Activated T-helper 17 cell treated with anti-CD3 and anti-CD28 coated beads, Interleukin-2, amount 50 U/mL, for 72 hours (primary cell): ENCODE measurements at places on chromosomes 5 and 9.

GRCh38 chr5:10868956-10869355 is 107.9 kb upstream of the DAP start:
- ATAC-seq: no peak

- ATAC-seq: peak; percentile 55
Measured at GRCh38 chr5:76546497-76547102, 76.6 kb downstream of the F2RL2 start.

GRCh38 chr5:9381464-9381863 is 164.4 kb downstream of the SEMA5A start:
- ATAC-seq: no peak

DNA sequence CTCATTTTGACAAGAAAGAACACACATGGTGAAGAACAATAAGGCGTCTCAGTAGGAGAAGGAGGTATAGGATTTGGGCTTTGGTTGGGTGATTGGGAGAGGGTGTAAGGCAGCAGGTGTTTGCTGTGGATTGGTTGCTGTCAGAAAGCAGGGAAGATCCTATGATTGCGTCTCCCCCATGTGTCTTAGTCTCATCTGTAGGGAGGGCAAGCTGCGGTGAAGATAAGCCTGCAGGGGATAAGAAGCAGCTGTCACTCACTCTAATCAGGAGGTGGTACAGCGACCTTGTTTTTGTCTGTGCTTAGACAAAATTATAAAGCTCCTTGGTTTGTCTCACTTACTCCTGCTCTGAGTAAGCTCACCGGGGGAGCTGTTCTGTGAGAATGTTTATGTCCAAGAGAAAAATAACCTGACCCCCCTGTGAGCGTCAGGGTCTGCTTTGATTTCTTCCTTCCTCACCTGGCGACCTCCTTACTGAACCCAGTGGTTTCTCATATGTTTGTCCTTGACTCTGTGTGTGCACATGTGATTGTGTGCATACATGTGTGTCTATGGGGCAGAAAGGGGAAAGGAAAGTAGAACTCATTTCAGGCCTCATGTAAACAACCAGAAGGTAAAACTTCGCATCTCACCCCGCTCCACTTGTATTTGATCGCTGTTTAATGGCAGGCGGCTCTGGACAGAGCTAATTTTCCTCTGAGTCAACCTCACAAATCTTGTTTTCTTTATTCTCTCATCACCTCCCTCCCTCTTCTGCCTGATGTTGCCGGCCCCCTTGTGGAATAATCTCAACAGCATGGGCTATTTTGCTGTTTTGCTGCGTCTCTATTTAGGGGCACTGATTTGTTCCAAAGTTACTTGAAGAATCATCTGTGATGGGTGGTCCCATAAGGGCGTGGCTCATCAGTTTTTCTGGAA is 105.6 kb downstream of the TENT4A start:
- ATAC-seq: no peak

DNA sequence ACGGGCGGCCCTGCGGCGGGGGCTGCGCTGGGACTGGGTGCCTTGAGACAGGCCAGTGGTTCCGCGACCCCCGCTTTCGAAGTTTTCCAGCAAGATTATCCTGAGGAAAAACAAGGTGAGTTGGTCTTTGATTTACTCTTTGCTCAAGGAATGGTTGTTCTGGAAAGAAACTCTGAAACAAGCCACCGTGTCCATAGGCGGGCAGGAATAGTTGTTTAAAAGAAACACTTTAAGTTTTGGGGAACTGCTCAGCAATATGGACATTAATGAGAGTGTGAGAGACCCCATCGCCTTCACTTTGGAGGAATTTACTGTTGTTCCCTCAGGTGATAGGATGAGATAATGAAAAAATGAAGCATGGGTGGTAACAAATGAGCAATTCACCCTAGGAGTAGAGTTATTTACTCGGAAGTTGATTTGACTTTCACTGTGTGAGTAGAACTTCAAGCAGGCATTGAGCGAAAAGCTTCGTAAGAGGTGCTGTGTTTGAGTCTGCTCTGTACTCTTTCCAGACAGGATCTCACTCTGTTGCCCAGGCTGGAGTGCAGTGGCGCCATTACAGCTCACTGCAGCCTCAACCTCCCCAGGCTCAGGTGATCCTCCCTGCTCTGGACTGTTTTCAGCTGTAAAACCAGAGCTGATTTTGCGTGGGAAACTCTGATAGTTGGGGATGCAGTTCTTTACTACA is 1.1 kb downstream of the DMRTA1 start:
- no peak for ATAC-seq

GRCh38 chr9:97412626-97413385 is 910 bp downstream of the TDRD7 start:
- peak; percentile 7 for ATAC-seq

DNA sequence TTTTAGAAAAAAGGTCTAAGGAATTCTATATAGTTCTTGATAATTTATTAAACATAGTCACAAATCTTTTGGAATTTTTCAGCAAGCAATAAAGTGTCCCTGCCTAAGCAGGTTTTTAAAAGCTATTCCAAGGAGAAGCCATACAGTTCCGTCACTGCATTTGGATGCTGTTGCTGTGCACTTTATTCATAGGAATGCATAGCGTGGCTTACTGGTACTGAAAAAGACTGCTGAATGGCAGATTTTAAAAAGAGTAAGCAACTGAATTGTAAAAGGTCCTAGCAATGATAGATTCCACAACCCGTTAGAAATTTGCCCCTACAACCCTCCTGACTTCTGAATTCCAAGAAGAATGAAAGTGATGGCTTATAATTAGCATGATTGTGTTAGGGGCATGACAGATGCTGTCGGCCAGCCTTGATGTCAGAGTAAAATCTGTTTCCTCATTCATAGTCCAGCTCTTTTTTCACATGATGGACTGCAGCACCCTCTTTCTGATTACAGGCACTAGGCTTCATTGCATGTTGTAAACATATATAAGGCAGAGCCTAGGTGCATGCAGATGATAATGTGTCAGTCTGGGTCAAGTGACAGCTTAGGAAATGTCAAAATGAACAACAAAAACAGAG is 227.0 kb downstream of the PDE4D start:
- ATAC-seq: no peak

DNA sequence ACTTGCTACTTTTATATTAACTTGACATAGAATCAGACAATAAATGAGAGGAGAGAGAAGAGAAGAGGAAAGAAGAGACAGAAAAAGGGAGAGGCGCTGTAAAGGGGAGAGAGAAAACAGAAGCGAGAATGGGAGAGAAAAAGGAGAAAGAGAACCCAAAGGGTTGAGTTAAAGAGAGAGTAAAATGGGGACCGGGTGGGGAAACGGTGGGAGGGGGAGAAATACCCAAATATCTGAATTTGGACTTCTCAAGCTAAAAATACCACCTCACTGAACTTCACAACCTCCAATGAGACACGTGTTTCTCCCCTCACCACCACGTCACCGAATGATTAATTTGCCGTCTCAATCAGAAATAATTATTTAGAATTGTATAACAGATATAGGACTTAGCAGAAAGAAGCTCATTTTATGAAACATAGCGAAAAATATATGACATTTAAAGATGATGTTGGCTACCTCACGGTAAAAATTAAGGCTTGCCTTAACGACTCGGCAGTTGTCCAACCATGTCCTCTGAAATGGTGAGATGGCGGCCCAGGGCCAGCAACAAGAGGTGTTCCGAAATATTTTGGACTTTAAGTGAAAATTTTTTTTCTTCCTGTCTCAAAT is 204.1 kb downstream of the MEF2C start:
- no peak for ATAC-seq

DNA sequence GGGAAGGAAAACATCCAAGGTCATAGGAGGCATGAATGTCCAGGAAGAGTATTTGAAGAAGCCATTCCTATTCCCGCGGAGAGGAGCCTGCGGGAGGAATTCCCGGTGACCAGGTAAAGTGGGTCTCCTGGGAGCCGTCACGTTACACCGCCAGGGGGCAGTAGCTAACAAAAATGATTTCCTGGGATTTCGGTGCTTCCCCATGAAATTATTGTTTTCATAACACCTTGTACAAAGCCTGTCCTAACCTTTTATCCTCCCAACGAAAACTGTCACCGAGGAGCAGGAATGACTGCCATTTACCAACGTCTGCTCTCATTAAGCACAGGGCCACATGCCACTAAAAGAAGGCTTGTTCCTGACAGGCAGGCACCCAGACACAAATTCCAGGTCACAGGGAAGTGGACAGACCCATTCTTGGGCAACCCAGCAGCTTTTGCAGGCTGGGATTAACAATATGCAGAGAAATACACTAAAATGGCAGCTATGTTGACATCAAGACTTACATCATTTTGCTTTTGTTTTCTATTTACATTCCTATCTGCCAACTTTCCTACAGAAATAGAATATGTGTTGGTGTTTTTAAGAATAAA is 41.2 kb upstream of the CTSL start:
- ATAC-seq: no peak

DNA sequence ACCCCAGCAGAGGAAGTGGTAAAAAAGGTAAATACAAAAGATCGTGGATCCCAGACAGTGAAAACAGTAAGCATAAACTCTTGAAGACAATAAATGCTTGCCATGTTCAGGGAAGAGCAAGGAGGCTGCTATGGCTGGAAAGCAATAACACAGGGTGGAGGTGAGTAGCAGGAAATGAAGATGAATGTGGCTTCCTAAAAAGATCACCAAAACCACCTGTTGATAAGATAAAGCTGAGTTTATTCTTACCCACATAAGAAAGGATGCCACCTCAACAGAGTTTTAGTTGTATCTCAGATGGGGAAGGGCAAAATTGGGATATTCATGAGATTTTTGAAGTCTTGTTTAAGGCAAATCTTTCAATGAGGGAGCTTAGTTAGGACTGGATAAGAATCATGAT is 273.3 kb downstream of the MSX2 start:
- ATAC-seq: peak; percentile 45

DNA sequence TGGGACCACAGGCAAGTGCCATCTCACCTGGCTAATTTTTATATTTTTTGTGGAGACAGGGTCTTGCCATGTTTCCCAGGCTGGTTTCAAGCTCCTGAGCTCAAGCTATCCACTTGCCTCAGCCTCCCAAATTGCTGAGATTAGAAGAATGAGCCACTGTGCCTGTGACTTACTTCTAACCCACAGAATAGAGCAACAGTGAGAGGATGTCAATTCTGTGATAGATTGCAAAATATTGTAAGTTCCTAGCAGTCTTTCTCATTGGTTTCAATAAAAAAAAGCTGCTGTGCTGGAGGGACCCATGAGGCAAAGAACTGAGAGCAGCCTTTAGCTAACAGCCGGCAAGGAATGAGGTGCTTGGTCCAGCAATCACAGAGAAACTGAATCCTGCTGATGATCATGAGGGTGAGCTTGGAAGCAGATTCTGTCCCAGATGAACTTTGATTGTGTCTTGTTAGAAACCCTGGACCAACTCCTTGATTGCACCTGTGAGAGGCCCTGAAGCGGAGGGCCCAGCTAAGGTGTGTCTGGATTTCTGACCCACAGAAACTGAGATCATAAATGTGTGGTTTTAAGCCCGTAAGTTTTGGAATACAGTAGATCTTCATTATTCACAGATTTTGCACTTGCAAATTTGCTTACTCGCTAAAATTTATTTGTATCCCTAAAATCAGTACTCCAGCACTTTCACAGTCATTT is 149.7 kb downstream of the GCNT1 start:
- no peak for ATAC-seq
